Ascending aorta (tissue), 2 donors: ENCODE measurements at places on chromosomes 3 and 15. TPM values are rescaled to one million over a fixed set of nuclear protein-coding genes. Genes with fewer than 3 reads are reported as not detected.
A peak's percentile ranks its signal among the peaks of the same experiment; 100 is the strongest.

DNA sequence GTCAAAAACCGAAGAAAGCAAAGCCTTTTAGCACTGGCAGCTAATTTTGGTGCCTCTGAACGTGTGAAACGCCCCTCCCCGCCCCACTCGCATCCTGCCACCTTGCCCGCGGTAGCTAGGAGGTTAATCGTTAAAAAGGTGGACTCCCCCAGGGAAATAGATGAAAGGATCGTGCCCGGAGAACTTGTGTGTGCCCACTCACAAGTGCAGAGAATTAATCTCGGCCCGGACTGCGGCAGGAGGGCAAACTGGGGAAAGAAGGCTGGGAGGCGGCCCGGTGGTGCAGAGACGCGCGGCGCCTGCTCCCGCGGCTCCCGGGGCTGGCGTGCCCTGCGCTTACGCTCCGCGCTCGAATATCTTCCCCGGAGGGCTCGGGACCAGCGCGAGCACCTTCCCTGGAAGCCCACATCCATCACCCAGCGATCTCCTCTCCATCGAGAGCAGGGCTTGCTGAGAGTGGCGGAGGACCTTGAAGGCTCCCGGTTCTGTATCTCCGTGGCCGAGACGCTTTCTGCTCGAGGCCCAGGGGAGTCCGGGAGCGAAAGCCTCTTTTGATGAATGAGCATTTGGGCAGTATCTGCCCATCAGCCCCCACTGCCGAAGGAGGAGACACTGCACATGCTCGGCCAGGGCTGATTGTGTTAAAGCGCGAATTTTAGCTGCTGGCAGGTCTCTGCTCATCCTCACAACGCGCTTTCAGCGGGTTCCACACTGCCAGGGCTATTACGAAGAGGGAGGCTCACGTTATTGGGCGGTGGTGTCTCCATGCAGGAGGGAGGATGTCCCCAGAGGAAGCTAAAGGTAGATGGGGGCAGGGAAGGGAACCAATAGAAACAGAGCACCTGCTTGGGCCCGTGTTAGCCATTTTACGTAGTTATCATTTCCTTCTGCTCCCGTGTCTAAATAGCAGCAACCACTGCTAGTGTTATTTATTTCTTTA, 1.3 kb upstream of the SPTSSB start:
- H3K4me1 ChIP-seq, result no peaks in the 10 kb centered on the region
- no peak overlapping the region for H3K27ac ChIP-seq
- DNase-seq, result no peak
- no peaks in the 10 kb centered on the region for H3K27me3 ChIP-seq
- no peaks in the 10 kb centered on the region for H3K36me3 ChIP-seq

- H3K4me3 ChIP-seq, result no peak overlapping the region
- H3K4me1 ChIP-seq, result no peaks in the 10 kb centered on the region
- H3K27ac ChIP-seq, result no peak overlapping the region
- H3K36me3 ChIP-seq, result no peaks in the 10 kb centered on the region
- no peaks in the 10 kb centered on the region for H3K27me3 ChIP-seq
Observed at GRCh38 chr3:53688989-53689388, 157.2 kb downstream of the CHDH start.

DNA sequence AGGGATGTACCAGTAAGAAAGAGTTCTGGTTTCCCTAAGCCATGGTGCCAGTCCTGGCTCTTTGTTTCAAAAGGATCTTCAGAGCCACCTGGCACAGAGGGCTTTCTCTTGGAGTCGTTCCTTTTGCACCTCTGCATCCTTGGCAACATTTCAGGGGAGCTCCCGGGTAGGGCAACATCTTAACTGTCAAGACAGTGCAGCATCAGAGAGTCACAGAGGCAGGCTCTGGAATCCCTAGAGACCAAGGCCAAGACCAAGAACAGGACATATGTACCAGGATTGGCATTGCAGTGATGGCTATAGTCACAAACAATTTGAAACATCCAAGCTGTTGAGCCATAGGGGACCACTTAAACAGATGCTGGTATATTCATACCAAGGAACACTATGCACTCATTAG, 129.4 kb upstream of the ADPGK start:
- H3K4me1 ChIP-seq, result no peaks in the 10 kb centered on the region
- DNase-seq, result no peak
- no peaks in the 10 kb centered on the region for H3K36me3 ChIP-seq
- H3K4me3 ChIP-seq, result no peak overlapping the region
- H3K27ac ChIP-seq, result no peak overlapping the region

DNA sequence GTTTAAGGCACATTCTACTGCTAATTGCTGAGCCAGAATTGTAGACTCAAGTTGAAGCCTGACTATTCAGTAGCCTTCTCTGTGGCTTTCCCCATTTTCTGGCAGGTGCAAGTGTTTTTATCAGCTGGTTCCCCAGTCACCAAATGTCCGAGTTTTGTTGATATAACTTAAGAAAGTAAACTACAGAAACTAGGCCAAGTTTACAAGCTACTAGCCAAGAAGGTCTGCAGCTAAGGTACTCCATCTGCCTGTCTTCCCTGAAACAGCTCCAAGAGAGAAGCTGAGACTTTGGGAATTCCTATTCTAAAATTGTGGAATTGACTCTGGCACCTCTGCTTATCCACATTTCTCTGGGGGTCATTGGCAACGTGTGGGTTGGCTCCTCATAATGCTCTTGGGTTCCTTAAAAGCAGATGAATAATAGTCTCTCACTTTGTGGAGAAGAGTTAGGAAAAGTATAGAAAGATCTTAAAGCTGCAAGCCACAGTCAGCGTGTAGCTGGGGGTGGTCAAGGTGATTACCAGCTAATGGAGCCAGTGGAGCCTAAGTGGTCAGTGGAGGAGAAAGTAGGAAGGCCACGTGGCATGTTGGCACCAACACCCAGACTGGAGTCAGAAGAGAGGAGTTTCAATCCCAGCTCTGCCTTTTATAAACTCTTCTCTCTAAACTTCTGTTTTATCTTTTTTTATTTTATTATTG, 128.8 kb downstream of the PEX5L start:
- no peaks in the 10 kb centered on the region for H3K36me3 ChIP-seq
- no peak overlapping the region for H3K27ac ChIP-seq
- H3K4me3 ChIP-seq, result no peak overlapping the region

DNA sequence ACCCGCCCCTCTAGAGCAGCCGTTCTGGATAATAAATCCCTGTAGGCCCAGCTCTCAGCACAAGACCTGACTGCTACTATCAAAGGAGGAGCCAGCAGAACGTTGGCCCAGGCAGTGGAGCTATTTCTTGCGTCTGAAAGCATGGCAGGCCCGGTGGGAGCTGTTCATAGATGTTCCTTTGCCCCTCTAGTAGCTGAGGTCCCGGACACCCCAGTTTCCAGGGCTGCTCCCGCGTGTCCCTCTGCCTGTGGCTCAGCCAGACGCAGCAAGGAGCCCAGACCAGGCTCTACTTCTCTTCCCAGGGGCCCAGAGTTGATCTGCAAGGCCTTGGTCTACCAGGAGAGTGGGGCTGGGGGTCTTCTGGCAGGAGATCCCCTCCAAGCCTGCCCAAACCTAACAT, 76.1 kb downstream of the FAM174B start:
- no peaks in the 10 kb centered on the region for H3K4me1 ChIP-seq
- no peak overlapping the region for H3K27ac ChIP-seq
- H3K4me3 ChIP-seq, result no peak overlapping the region
- no peaks in the 10 kb centered on the region for H3K36me3 ChIP-seq
- no peaks in the 10 kb centered on the region for H3K27me3 ChIP-seq

- H3K36me3 ChIP-seq, result no peaks in the 10 kb centered on the region
- H3K4me3 ChIP-seq, result no peak overlapping the region
- no peaks in the 10 kb centered on the region for H3K4me1 ChIP-seq
- H3K27ac ChIP-seq, result no peak overlapping the region
- H3K27me3 ChIP-seq, result no peaks in the 10 kb centered on the region
Observed at GRCh38 chr15:59124261-59124660, 19.3 kb downstream of the CCNB2 start.

GRCh38 chr15:101325263-101326025, 30.4 kb upstream of the SNRPA1 start:
- no peak overlapping the region for H3K27ac ChIP-seq
- no peaks in the 10 kb centered on the region for H3K36me3 ChIP-seq
- DNase-seq, result no peak
- no peak overlapping the region for H3K4me3 ChIP-seq

GRCh38 chr3:58161435-58162398, 49.1 kb downstream of the DNASE1L3 start:
- H3K27me3 ChIP-seq, result no peaks in the 10 kb centered on the region
- H3K4me3 ChIP-seq, result no peak overlapping the region
- peaks cover 56% of the 10 kb centered on the region for H3K36me3 ChIP-seq
- DNase-seq, result peak; percentile 90

DNA sequence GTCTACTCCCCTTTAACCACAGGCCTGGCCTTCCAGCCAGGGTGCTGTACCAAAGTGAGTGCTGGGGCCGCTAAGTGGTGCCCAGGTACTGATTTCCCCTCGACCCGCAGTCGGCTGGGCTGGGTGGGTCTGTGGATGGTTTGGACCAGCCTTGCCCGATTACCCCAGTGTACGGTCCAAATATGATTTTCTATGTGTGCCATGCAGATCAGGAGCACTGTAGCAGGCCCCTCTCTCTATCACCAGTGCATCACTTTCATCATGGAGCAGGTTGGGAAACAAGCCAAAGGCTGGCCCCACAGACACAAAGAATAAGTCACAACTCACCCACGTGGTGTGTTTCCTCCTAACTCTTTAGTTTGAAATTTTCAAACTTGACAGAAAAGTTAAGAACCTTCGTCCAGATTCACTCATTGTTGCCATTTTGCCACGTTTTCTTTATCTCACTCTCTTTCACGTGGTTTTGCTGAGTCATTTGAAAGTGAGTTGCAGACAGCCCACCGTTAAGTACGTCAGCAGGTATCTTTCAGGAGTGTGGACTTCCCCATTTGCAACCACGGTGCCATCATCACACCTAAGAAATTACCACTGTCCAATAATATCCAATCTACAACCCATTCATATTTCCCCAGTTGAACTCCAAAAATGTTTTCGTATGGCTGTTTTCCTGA, 37.0 kb downstream of the ZNF710 start:
- H3K27ac ChIP-seq, result no peak overlapping the region
- H3K27me3 ChIP-seq, result no peaks in the 10 kb centered on the region
- DNase-seq, result no peak
- no peak overlapping the region for H3K4me3 ChIP-seq

DNA sequence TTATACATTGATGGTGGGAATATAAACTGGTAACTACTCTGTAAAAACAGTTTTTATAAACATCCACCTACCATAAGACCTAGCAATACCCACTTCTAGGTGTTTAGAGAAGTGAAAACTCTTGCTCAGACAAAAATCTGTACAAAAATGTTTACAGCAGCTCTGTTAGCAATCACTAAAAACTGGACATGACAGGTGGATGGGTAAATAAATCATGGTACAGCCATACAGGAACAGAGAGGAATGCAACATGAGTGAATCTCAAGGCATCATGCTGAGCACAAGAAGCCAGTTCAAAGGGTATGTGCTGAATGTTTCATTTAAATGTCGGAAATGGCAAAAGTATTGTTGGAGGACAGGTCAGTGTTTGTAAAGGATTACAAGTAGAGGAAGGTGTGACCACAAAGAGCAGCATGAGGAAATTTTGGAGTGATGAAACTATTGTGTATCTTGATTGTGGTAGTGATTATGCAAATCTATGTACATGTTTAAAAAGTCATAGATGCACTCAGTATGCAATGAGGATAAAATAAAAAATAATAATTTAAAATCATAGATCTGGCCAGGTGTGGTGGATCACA, 2.8 kb upstream of the RNU5A-1 start:
- no peak for DNase-seq
- H3K4me3 ChIP-seq, result no peak overlapping the region
- H3K27me3 ChIP-seq, result no peaks in the 10 kb centered on the region
- H3K36me3 ChIP-seq, result no peaks in the 10 kb centered on the region
- H3K4me1 ChIP-seq, result peaks cover 9% of the 10 kb centered on the region

DNA sequence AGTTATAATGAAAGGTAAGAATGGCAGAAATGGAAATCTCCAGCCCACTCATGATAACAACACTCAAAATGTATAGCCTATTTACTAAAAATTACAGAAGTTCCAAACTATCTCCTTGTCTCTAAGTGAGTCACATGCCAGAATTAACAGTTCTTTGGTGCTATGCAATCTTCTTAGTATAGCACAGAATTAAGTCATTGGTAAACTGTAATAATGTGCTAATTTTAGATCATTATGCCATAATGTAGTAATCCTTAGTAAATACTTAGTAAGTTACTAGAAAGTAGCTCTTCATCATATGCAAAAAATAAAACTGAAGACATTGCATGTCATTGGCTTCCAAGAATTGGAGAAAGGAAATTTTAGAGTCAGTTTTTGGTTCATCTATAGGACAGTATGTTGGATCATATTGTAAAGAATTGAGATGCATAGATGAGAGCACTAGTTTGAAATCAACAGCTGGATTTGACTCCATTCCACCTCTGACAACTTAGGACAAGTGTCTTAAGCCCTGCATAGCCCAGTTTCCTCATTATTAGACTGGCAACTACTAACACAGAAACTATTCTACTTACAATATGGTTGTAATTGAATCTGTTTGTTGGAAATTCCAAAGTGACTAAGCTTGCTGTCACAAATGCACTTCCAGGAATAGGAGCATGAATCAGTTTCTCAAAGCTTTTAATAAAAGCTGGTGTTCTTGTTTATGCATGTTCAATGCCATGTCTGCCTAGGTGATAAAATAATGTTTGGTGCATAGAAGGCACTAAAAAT, 40.1 kb upstream of the CD47 start:
- peaks cover 11% of the 10 kb centered on the region for H3K4me1 ChIP-seq
- no peak for DNase-seq
- H3K27ac ChIP-seq, result peak overlapping the region; percentile 49

- DNase-seq, result no peak
- no peaks in the 10 kb centered on the region for H3K27me3 ChIP-seq
- H3K4me3 ChIP-seq, result no peak overlapping the region
- H3K36me3 ChIP-seq, result no peaks in the 10 kb centered on the region
- no peak overlapping the region for H3K27ac ChIP-seq
- H3K4me1 ChIP-seq, result no peaks in the 10 kb centered on the region
Observed at GRCh38 chr15:31511707-31512310, 185.2 kb downstream of the KLF13 start.

Gene TPRG1
- total RNA-seq, result 6.4 TPM

Gene PARP16
- 2.9 TPM for total RNA-seq

Gene PARP15
- total RNA-seq, result not detected

Gene HGD
- 19.2 TPM for total RNA-seq

Gene SLC22A13
- not detected for total RNA-seq

Gene RTP3
- total RNA-seq, result not detected

Gene GOLGA6D
- not detected for total RNA-seq

Gene FAM162A
- total RNA-seq, result 17.1 TPM

Gene ATP8B4
- 15.1 TPM for total RNA-seq

Gene EFCAB12
- total RNA-seq, result not detected
